NCI-H524 (cell line): ENCODE measurements at places on chromosomes 2 and 18.

DNA sequence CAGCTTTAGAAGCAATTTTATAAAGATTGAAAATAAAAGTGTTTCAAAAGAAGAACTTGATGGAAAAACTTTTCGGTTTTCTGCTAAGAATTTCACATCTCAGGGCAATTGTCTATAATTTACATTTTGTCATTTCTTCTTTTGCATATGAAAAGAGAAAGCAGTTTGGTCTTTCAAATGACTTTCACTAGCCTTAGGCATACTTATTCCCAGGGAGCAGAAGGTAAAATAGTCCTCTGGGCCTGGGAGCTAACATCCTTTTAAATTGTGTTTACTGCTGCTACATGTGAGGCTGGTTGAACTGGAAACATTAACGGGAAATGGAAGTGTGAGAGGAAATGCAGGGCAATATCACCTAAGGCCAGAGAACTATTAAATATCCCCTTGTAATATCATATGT, 37.1 kb downstream of the MYO3B start:
- DNase-seq: no peak

DNA sequence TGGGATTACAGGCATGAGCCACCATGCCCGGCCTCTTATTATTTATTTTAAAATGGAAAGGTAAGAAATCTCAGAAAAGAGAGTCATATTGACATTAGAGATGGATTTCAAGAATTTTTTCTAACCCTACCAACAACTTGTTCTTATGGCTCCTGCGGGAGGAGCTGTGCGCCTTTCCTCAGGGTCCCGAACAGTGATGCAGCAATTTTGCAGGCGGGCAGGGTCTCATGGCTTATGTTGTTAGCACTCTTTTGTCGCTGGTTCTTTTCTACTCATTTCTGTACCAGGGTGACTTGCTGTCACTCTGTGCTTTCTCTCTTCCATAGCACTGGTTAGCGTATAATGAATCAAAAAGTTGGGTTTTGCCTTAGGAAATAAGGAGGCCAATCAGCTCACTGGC, 148.8 kb upstream of the DLGAP1 start:
- DNase-seq: no peak

DNA sequence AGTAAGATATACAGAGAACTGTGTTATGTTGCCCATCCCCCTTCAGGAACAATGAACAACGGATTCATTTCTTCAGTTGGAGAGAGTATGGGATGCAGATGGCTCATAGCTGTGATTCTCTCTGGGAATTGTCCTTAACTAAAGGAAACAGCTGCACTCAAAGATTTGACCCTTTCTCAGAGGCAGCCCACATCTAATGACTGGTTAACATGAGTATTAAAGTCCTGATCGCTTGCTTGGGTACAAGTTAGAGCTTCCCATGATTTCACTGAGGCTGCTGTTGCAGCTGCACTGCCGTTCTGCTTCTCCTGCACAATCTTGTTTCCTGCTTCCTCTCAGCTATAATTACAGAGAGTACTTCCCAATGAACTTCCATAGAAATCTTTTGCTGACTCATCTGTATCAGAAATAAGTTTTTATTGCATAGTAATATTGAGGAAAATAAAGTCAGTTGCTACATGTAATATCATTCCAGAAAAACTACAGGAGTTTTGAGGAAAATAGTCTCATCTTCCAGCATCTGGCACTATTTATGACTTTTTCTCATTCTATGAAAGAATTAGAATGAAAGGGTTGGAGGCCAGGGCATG, 12.8 kb upstream of the SCN9A start:
- DNase-seq: no peak

DNA sequence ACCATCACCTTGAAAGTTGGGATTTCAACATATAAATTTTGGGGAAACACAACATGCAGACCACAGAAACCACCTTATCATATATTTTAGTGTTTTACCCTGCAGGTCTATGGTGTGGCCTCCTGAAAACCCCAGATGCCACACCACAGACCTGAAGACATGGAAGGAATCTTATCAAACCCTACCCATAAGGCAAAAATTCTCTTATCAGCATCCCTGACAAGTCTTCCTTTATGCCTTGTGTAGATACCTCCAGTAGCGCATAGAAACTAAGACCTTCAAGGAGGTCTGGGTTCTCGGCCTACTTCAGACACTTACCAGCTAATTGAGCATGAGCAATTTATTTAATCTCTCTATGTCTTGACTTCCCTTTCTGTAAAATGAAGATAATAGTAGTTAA, 59.1 kb upstream of the SLC14A2 start:
- DNase-seq: no peak
